ENCODE measurements at places on chromosomes 7 and 10.

DNA sequence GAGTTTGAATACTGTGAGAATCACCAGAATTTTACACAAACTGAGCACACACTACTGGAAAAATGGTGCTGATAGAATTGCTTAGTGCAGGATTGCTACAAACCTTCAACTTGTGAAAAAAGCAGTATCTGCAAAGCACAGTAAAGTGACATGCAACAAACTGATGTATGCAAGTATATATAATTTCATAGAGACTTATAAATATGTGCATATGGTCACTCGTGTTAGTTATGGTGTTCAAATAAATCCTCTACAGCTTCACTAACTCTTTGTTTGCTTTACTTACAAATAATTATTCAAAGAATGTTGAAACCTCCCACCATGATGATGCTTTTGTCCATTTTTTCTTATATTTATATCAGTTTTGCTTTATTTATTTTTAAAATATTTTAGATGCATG is 1130.9 kb upstream of the CELF2 start:
- no peak for DNase-seq

DNA sequence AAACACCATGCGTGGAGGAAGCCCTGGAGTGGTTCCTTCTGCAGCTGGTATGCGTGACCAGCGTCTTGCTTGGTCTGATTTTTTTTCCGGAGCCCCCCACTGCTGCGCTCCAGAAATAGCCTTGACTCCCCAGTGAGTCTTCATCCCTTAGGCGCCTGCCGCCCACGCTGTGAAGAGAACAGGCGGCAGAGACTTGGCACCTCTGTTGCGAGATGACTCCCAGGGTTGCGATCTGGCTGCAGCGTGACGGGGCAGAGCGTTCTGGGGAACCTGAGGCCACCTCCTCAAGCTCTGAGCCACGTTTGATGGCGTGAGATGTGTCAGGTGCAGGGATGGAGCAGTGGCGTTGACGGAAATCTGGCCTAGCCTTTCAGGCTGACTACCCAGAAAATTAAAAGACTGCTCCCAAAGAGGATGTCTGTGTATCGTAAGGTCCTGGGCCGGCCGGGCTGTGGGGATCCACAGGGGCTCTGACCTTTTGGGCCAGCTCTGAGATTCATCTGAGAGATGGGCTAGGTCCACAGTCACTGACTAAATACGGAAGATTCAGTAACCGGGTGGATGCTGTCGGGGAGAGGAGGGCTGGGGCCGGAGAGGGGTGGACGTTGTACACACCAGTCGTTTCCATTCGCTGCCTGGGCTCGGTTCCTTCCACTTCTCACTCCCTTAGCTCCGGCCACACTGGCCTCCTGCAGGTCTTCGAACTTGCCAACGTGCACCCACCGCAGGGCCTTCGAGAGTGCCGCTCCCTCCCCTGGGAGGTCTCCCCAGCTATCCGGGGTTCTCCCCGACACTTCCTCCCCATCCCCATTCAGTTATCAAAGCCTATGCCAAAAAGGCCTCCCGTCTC is 33.8 kb downstream of the PFKFB3 start:
- no peak for DNase-seq

DNA sequence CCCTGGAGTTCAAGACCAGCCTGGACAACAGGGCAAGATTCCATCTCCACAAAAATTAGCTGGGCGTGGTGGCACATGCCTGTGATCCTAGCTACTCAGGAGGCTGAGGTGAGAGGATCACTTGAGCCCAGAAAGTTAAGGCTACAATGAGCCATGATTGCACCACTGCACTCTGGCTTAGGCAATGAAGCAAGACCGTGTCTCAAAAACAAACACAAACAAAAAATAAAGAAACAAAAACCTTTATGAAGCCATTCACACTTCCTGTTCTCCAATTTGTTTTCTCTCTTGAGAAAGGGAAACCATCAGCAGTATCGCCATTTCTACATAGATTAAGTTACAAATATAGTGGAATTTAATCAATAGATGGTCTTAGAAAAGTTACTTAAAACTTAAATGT is 19.8 kb downstream of the YME1L1 start:
- DNase-seq: no peak

- no peak for DNase-seq
Observed at GRCh38 chr7:37705976-37706375, 22.4 kb downstream of the GPR141 start.

- DNase-seq: no peak
Observed at GRCh38 chr7:51823437-51823836, 506.8 kb upstream of the COBL start.

All from activated T-cell treated with anti-CD3 and anti-CD28 coated beads for 4 hours (primary cell).